ENCODE measurements at places on chromosomes 11 and 22.

DNA sequence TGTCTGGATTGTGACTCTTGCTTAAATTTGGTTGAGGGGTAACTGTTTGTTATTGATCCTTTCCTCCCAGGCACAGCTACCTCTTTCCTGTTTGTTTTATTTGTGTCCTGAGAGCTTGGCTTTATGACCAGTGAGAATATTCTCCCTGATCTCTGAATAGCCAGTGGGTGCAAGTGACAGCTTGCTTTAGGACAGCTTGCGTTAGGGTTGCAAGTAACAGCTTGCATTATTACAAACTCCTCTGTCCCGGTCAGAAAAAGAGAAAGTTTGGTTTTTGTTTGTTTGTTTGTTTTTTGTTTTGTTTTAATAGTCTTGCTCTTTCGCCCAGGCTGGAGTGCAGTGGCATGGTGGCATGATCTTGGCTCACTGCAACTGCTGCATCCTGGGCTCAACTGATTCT, 3.3 kb upstream of the KLHL22 start:
- DNase-seq = no peak

- no peak for DNase-seq
Observed at GRCh38 chr22:43627485-43628213, 184.5 kb downstream of the EFCAB6 start.

DNA sequence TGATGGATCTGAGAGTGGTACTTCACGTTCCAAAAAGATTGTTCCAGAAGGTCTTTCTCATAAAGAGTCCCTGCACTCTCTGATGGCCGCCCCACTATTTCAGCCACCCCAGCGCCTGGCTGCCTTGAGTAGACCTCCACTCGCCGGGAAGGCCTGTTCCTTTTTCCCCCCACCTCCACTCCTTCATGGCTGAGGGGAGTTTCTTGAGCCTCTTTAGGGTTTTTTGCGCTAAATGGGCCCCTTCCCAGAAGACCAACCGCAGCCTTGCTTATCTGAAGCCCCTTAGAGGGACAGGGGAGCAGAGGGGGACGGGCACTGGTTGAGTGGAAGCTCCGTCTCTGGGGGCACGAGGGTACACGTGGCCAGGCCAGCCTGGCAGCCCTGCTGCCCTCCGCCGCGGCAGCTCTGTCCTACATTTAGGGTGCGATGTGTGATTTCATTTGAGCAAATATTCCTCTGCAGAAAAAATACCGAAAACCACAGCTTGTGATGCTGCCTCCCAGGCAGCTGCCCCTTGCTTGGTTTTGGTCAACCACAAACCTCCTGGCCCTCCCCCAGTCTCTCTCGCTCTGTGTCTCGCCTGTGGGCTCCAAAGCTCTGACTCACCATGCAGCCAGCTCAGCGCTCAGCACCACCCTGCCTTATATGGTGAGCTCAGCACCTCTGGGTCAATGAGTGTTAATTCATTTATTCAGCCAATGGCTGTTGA, 88.7 kb downstream of the TP53I11 start:
- DNase-seq = peak; percentile 44

GRCh38 chr11:35838071-35838470, 105.8 kb upstream of the LDLRAD3 start:
- no peak for DNase-seq

DNA sequence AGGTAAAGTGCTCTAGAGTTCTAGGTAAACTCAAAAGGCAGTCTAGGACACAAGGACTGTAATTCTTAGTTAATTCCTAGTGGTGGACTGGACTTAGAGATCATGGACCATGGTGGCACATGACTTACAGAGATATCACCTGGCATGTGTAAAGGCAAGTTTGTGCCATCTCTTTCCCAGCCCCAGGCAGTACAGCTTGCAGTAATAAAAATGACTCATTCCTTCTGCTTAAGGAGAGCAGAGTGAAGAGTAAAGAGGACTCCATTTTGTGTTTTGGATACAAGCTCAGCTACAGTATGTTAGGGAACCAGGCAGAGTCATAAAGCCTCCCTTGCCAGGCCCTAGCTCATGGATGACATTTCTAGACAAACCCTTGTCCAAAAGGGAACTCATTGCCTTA, 629.9 kb downstream of the JRKL start:
- no peak for DNase-seq

DNA sequence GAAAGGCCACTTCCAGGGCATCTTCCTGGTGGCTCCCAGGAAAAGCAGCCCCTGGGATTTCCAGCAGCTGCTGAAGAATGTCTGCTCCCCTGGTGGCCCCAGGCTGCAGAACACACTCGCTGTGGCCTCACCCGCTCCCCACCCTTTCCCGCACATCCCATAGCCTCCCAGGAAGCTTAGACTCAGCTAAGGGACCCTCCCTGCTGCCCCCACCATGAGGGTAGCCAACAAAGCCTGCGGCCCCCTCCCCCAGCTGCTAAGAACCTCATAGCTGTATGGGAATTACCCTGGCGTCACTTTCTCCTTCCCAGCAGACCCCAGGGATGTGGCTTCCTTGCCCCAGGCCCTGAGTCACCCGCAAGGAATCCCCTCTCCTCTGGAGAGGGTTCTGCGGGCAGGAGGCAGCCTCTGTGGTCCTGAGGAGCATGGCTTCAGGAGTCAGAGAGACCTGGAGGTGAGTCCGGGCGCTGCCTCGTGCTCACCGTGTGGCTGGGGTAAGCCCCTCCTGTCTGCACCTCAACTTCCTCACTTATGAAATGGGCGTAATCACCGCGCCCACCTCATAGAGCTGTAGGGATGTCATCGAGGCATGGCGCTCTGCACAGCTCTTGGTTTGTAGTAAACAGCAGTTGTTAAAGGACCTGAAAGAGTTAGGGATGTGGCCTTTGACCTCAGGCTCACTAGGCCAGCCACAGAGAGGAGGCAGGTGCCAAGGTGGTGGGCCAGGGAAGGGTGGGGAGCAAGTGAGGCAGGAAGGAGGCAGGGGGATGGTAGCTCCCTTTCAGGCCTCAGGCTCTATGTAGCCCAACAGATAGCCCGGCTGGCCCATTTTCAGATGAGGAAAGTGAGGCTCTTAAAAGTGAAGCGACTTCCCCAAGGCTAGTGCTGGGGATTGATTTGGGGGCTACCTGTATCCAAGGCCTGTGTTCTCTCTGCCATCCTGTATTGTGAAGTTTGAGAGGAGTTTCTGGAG, 71.2 kb downstream of the LRRC32 start:
- DNase-seq = no peak

GRCh38 chr22:46031965-46032851, 55.2 kb upstream of the WNT7B start:
- no peak for DNase-seq

GRCh38 chr11:16456366-16456765, 100.0 kb upstream of the SOX6 start:
- DNase-seq = no peak

DNA sequence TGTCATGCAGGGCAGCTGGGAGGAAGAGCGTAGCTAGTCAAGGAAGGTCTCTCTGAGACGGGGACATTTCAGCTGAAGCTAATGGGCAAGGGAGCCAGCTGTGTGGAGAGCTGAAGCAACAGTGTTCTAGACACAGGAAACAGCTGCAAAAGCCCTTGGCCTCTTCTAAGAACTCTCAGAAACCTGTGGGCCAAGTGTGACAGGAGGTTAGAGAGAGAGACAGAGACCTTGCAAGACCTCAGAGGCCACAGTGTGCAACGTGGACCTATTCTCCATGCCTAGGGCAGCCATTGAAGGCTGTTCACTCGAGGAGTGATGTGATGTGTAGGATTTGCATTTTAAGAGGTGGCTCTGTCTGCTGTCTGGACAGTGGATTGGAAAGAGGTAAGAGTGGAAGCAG, 48.7 kb upstream of the TNRC6B start:
- no peak for DNase-seq

DNA sequence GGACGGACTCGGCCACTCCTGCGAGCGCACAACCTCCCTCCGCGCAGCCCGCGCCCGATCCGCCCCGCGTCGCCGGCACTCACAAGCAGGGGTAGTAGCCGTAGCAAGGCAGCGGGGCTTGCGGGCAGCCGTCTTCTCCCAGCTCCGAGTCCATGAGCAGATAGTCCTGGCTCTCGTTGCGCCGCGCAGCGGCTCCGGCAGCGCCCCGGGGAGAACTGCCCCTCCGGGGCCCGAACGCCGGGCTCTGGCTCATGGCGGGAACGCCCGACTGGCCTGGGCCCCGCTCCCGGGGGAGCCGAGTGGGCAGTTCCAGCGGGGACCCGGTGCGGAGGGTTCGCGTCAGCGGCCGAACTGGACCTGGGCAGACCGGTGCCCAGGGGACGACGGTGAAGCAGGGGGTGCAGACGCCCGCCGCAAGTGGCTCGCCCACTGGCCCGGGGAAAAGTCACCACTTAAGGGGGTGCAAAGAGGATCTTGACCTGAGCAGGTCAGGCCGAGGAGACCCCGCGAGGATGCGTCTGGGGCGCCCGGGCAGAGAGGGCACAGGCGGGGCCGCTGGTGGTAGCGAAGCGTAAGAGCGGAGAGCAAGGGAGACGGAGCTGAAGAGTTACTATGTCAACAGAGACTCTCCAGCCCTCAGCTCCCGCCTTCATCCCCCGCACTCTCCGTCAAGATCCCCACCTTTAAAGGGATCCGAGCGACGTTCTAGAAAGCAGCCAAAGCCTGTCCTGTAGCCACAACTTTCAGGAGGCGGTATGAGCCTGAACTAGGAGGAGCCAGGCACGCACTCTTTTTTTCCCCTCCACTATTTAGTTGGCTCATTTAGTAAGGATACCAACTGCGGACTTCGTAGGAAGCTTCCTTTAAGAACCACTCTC, at the start of gene TRPC6:
Gene TRPC6, minus strand, starts transcription at position 757 of the 878 bp plus-strand sequence. Its CDS starts 504 bp downstream, at position 253.
- DNase-seq = no peak

DNA sequence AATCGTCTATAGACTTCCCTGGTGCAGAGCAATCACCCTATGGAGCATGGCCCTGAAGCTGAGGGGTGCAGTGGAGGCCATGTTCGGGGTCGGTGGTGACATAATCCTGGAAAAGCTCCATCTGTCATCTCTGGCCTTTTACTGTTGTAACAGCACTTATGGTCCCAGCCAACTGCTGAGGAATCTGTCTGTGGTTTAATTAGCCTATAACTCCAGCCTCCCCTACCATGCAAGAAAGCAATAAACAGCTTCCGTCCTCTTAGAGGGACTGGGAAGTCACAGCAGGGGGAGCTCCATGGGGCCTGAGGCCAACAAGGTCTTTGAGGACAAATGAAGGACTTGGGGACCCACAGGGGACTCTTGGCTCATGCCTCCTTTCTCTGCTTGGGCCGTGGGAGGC, 159.1 kb upstream of the NECTIN1 start:
- DNase-seq = no peak

- DNase-seq = no peak
Observed at GRCh38 chr11:62539238-62539925, 7.2 kb downstream of the AHNAK start.

DNA sequence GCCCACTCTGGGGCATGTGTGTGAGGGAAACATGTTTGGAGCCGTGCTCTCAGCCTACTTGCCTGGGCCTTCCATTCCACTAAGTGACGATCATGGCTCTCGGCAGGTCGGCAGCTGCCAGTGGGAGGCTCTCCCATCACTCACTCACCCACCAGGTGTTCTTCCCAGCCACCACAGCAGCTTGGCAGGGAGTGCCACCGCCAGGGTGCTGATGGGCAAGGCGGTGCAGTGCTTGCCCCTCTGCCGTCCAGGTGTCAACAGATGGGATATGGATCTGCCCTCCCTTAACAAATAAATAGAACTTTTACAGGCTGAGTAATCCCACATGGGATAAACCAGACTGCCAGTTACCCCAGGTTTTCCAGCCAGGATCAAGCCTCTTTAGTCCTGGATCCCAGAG, 205.5 kb upstream of the TMEM45B start:
- DNase-seq = no peak

GRCh38 chr22:39313258-39314001, 6.0 kb downstream of the RPL3 start:
- DNase-seq = no peak

- DNase-seq = no peak
Observed at GRCh38 chr11:1507381-1508140, 21.0 kb upstream of the MOB2 start.

DNA sequence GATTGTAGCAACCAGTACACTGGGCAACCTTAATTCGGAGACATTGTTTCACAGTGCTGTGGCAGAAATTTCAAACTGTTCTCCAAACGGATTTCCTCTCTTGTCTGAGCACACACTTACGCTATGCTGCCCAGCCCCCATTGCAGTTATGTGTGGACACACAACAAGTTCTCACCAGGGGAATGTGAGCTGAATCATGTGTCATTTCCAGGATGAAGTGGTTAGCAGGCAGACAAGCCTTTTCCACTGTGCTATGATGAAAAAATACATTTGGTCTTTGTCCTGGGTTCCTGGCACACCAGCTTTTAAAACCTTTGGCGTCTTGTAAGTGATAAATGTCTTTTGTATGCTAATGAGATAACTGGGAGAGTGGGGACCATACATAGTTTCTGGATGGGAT, 46.9 kb upstream of the SYT9 start:
- DNase-seq = no peak

- peak; percentile 2 for DNase-seq
Observed at GRCh38 chr11:40387240-40387980, 1072.0 kb downstream of the LRRC4C start.

DNA sequence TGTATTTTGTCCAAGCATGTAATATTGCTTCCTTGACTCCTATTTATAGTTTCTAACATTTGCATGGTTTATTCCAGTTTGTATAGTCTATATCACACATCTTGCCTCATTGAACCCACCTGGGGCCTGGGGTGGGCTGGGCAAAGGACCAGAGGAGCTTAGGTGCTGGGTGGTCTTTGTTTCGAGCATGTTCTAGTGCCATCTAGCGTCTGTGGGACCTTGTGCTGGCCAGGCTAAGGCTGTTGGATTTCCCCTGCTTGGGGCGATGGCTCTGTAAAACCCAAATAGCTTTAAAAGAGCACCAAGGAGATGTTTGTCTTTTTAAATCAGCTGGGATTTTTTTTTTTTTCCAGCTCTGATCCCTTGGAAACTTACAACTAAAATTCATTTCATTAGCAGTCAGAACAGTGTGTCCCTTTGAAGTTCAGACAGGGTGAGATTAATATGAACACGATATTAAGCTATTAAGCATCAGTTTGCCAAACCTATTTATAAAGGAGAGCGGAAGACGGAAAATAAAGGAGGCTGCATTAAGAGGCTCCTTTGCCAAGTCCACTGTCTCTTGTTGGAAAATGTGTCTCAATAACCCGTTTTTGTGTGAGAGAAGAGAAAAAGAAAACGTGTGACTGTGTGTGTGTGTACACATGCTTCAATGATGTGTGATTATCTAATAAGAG, 157.4 kb downstream of the COMMD9 start:
- peak; percentile 20 for DNase-seq

GRCh38 chr22:29925402-29925801, 42.4 kb downstream of the MTMR3 start:
- no peak for DNase-seq

GRCh38 chr22:48210198-48210580, 1447.7 kb downstream of the TBC1D22A start:
- no peak for DNase-seq

DNA sequence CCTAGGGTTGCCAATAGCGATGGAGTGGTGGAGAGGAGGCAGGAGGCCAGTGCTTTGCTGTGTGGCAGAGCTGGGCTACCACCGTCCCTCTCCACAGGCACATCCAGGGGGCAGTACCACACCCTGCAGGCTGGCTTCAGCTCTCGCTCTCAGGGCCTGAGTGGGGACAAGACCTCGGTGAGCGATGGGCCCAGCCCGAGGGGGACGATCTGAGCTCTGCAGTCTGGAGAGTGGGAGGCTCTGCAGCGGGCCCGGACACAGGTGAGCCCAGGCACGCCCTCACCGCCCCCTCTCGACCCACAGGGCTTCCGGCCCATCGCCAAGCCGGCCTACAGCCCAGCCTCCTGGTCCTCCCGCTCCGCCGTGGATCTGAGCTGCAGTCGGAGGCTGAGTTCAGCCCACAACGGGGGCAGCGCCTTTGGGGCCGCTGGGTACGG, 2.5 kb downstream of the PKP3 start:
- peak; percentile 60 for DNase-seq
